GF-D8 (cell line): ENCODE measurements at places on chromosomes 12 and 14.

- DNase-seq, result no peak
Measured at GRCh38 chr12:51864833-51865670, 16.5 kb upstream of the FIGNL2 start.

GRCh38 chr14:103806805-103807204 is 40.6 kb downstream of the PPP1R13B start:
- no peak for DNase-seq

DNA sequence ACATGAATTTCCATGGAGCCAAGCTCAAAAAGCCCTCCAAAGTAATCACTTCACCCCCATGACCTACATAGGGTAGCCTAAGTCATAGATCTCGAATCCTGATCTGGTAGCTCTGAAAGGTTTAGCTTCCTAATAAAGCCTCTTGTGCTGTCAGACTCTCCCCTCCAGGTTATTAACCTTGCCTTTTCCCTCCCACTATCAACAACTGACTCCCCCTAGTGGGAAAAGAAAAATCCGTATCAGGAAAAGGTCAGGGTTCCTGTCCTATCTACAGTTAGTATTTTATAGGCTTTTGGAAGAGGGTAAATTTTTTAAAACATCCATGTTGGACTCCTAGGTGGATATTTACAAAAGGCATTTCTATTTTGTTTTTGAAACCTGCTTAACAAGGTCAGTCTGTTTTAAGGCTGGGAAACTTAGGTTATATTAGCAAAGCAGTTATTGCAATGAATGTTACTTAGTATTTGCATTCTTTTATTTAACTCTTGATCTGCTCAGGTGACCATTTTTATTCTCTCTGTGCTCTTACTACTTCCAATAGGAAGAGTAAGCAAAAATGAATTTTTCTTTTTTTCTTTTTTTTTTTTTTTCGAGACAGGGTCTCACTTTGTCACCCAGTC is 8.0 kb downstream of the YY1 start:
- no peak for DNase-seq

DNA sequence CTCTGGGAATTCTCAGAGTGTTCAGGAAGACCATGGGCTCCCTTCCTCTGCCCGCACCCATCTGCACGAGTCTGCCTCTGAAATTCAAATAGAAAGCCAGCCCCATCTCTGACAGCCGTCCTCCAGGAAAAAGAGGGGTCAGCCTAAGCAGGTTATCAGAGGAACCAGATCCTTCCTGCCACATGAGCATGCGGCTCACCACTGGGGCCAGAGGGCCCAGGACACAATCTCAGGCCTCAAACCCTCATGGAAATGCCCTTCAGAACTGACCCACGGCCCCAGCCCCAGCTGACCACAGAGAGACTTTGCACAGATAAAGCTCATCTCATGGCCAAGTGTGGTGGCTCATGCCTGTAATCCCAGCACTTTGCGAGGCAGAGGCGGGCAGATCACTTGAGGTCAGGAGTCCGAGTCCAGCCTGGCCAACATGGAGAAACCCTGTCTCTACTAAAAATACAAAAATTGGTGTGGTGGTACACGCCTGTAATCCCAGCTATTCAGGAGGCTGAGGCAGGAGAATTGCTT is 23.2 kb downstream of the PXN start:
- no peak for DNase-seq

- no peak for DNase-seq
Measured at GRCh38 chr12:92563819-92564218, 139.0 kb upstream of the PLEKHG7 start.

GRCh38 chr12:131845121-131845520 is 16.9 kb downstream of the MMP17 start:
- DNase-seq, result no peak

- DNase-seq, result no peak
Measured at GRCh38 chr12:31203261-31203660, 122.7 kb downstream of the SINHCAF start.

- DNase-seq, result no peak
Measured at GRCh38 chr14:83217492-83217891, 1683.8 kb upstream of the SEL1L start.

DNA sequence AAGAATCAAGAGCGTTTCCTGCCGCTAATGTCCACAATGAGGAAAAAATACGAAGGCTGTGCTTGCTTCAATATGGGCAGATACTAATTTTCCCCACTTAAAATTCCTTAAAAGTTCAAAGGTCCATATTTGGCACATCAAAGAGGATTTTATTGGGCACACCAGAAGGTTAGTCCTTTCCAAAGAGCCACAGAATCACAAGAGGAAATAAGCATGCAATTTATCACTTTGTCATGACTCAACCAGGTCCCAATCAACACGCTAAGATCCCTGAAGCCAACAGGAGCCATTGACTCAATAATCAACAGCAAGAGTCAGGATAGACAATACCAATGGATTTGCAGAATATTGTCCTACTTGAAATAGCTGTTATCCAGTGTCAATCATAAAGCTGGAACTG is 80.6 kb downstream of the MAP1LC3B2 start:
- DNase-seq, result no peak

DNA sequence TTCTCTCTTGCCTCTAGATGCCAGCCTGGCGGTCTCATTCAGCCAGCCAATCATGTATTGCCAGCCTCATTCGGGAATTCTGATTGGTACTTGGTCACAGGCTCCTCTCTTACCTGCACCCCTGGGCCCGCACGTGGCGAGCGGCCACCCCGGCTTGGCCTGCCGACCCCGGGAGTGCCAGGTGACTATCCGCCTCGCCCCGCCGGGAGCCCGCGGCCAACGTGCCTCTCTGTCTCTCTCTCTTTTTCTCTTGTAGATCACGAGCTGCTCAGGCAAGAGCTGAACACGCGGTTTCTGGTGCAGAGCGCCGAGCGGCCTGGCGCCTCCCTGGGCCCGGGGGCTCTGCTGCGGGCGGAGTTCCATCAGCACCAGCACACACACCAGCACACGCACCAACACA is 39.3 kb downstream of the LRCOL1 start:
- DNase-seq, result no peak

DNA sequence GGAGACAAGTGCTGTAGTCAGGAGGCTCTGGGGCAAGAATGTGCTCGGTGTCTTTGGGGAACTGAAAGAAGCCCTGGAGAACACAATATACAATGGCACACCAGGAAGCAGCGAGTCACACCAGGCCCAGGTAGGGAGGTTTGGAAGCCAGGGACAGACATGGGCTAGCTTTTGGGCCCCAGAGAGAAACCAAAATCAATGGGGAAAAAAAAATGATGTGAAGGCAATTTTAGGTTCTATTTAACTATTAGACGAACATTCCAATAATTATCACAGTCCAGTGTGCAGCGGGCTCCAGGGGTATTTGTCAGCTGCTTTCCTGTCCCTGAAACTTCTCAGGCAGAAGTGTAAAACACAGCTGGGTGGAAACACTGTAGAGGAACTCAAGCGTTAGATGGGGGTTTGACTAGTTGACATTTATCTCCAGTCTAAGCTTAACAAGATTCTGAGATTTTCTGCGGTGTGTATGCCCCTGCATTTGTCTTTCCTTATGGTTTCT is 21.8 kb upstream of the EGLN3 start:
- DNase-seq, result no peak

- no peak for DNase-seq
Measured at GRCh38 chr12:27094726-27095125, 12.3 kb upstream of the C12orf71 start.

DNA sequence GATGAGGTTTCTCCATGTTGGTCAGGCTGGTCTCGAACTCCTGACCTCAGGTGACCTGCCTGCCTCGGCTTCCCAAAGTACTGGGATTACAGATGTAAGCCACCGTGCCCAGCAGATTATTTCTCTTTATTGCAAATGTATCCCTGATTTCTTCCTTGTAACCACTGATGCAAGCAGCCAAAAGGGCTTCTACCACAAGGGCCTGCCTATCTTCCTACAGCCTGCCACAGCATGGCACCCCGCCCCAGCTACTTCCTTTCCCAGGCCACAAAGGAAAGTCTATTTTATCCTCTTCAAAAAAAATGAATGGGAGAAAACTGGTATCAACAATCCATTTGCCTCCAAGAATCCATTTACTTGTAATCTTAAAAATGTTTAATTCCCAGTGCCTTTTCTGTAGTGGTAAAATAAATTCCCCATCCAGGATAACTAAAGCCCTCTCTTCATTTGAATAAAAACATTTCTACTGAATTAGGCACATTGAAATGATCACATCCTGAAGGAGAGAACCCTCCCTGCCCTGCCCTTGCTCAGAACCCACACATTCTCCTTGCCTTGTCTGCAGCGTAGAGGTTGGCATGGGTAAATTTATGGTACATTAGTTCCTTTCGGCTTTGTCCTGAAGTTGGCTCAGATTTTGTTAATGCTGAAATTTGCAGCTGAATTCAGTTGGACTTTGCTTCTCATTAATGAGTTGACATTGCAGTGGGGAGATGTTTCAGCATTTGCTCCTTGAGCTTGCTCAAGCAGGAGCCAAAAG is 19.2 kb downstream of the GPHB5 start:
- DNase-seq, result no peak

DNA sequence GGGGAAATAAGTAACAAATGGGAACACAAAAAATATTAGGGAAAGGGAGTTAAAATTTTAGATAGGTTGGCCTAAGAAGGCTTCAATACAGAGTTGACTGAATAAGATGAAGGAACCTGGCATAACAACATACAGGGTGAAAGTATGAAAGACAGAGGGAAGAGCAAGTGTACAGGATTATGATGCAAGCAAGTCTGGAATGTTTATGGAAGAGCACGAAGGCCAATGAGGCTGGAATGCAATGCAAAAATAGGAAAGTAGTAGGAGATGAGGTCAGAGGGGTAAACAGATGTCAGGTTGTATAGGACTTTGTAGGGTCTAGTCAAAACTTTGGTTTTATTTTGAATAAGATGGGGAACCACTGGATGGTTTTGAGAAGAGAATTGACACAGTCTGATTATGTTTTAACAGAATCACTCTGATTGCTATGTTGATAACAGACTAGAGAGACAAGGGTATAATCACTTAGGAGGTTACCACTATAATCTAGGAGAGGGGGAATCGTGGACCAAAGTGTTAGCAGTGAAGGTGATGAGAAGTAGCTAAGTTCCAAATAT is 96.8 kb downstream of the OSBPL8 start:
- no peak for DNase-seq

DNA sequence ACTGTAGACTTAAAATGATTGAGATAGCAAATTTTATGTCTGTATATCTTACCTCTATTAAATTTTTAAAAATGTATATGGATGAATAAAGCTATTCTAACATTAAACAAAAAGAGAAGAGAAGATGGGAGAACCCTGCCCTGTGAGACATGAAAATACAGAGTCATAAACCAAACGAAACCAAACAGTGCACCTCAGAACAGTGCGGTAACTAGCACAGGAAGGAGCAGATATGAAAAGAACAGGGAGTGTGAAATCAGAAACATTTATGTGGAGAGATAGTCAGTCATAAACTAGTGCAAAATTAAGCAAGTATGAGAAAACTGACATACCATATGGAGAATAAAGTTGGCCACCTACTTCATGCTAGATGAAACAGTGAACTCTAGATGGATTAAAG is 135.1 kb downstream of the ERC1 start:
- DNase-seq, result no peak

GRCh38 chr14:102486513-102487203 is 22.9 kb downstream of the ANKRD9 start:
- no peak for DNase-seq

GRCh38 chr14:24659916-24660570 is 26.1 kb upstream of the GZMB start:
- DNase-seq, result peak; percentile 86

- no peak for DNase-seq
Measured at GRCh38 chr12:12353807-12354206, 3.1 kb upstream of the BORCS5 start.

GRCh38 chr14:53538316-53538881 is 385.3 kb upstream of the DDHD1 start:
- no peak for DNase-seq

DNA sequence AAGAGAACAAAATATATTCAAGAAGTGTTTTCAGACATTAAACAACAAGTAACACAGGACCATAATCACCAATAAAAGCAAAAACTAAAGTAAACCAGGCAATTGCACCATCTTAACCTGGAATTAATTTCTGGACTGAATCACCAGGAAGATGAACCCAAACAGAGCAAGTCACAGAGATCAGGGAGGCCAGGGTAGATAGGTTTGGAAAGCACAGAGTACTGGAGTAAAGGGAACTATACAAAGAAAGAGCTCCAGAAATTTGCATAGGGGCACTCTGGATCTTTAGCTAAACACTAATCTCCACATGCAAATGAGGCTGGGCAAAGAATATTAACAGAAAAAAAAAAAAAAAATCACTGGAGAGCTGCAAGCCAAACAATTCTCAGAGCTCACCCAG is 84.7 kb downstream of the NUAK1 start:
- no peak for DNase-seq

DNA sequence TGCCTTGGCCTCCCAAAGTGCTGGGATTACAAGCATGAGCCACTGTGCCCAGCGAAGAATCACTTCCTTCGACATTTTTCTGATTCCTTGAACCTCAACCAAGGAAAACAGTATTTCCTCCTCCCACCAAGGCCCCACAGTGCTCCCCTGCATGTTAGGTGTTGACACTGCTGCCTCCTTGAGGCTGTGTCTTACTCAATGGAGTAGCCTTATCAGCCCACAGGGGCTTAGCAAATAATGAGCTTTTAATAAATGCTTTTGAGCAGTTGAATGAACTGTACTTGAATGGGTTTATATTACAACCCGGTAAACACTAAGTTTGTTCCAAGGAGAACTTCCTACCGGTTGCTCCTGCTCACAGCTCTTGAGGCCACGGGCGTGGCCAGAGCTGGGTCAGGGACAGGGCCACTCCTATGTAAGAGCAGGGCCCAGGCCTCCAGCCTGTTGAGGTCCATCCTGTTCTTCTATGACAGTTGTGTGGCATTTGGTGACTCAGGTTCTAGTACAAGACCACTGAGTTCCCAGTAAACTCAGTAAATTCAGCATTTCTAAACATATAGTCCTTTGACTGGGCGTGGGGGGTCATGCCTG is 36.8 kb upstream of the TUBA1A start:
- DNase-seq, result no peak

DNA sequence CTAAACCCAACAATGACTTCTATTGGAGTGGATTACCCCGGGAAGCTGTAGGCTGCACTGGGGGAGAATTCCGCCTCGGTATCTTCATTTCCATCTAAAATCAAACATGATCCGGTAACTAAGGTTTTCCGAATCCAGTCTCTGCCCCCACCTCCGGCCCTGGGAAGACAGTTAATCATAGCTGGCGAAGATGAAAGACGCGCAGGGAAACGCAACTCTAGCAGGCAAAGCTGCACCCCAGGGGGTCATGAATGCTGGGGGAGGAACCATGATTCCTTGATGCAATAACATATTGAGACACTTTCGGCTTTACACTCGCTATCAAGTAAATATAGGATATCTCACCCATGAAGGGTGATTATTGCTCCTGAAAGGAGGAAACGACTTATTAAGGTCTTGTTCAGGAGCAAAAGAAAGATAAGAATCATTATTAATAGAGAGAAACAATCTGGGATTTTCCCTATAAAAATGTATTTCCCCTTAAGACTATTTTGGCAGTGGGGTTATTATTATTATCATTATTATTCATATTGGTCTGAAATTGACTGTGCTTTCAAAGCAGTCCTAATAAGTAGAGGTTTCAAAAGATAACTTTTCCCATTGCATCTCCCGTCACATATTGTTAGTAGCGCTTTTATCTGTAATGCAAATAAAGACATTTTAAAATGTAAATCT is 614.9 kb downstream of the VRK1 start:
- DNase-seq, result no peak

- DNase-seq, result peak; percentile 76
Measured at GRCh38 chr14:100067971-100068959, 3.0 kb downstream of the EVL start.

GRCh38 chr14:22505697-22506377 is 83.2 kb downstream of the DAD1 start:
- no peak for DNase-seq

GRCh38 chr12:127270193-127270592 is 996.8 kb upstream of the TMEM132C start:
- DNase-seq, result peak; percentile 91

GRCh38 chr12:66237505-66238175 is 48.6 kb downstream of the IRAK3 start:
- DNase-seq, result no peak
